Melanocyte of skin (primary cell): ENCODE measurements at places on chromosomes 7 and 10. TPM values are rescaled to one million over a fixed set of nuclear protein-coding genes. Genes with fewer than 3 reads are reported as not detected.

ZNF503 gene
- total RNA-seq: 6.5 and 8.3 TPM in 2 replicates

UCMA gene
- not detected in 2 replicates for total RNA-seq

SLC13A1 gene
- total RNA-seq: not detected in 2 replicates

GPR26 gene
- total RNA-seq: not detected in 2 replicates

PNLIPRP3 gene
- 1.5 and 3.8 TPM in 2 replicates for total RNA-seq

GPR158 gene
- total RNA-seq: 1.3 and 3.2 TPM in 2 replicates

PTPRE gene
- total RNA-seq: 1.3 and 5.7 TPM in 2 replicates

KLF14 gene
- not detected in 2 replicates for total RNA-seq

PRPS1L1 gene
- not detected in 2 replicates for total RNA-seq
